ENCODE measurements at places on chromosomes 13 and 19.
A peak's percentile ranks its signal among the peaks of the same experiment; 100 is the strongest.

DNA sequence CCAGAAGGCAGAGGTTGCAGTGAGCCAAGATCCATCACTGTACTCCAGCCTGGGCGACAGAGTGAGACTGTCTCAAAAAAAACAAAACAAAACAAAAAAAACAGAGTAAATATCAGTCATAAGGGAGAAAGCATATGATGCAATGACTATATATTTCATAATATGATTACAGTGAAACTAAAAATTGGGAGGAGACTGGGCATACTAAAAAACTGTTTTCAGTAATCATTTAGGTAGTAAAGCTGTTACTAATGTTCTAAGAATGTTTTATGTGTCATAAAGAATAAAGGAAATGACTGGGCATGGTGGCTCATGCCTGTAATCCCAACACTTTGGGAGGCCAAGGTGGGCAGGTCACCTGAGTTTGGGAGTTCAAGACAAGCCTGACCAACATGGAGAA lies 15.9 kb downstream of the ZNF573 start:
- DNase-seq: no peak

DNA sequence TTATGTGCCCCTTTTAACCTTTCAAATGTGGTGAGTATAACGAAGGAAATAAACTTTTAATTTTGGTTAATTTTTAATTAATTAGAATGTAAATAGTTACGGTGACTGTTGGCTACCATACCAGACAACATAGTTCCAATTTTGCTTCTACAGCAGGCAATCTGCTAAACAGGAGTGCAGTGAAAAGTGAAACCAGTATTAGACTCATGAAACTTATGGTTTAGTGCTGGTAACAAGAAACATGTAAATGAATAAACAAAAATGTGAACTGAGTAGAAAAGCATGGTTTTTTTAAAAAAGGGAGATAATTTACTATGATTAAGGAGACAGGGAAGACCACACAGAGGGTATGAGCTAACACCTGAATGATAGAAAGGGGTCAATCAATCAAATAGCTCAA lies 478.4 kb downstream of the PCDH9 start:
- no peak for DNase-seq

GRCh38 chr19:5955636-5955935 lies 22.4 kb downstream of the RANBP3 start:
- no peak for DNase-seq

DNA sequence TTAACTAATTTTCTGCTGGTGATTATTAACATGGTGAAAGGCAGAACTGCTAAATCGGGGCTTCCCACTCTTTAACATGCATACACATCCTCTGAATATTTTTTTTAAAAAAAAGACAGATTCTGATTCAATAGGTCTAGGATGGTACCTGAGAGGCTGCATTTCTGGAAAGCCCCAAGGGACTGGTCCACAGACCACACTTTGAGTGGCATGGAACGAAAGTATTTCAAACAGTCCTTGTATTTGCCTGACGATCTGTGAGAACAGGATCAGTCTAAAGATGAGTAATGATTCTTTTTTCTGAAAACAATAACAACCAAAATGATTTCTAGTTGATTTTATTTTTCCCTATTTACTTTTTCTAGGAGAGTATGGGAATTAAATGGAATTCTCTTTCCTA lies 16.7 kb upstream of the SPART start:
- DNase-seq: no peak

GRCh38 chr13:67045357-67045756 lies 184.8 kb downstream of the PCDH9 start:
- DNase-seq: no peak

DNA sequence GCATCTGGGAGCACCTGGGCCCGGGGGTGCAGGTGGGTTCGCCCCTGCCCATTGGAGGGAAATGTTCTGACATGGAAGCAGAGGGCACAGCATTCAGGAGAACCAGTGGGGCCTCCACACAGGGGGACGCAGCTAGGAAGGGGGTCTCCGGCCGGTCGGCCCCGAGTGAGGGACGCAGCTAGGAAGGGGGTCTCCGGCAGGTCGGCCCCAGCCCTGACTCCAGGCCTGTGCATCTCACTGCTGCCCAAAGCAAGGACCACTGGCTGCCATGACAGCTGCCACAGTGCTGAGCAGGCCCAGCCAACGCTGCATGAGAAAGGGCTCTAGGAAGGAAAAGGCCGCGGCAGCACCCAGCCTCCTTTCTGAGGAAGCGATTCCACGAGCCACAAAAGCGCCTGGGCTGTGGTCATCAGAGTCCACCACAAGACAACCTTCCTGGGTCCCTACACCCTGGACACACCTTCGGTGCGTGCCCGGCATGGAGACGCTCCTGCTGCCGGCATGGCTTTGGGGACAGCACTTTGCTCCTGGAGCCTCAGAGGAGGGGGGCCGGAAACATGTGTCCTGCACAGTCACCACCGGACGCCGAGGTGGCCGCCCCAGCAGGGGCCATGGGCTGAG lies 9.7 kb downstream of the RASA3 start:
- no peak for DNase-seq

DNA sequence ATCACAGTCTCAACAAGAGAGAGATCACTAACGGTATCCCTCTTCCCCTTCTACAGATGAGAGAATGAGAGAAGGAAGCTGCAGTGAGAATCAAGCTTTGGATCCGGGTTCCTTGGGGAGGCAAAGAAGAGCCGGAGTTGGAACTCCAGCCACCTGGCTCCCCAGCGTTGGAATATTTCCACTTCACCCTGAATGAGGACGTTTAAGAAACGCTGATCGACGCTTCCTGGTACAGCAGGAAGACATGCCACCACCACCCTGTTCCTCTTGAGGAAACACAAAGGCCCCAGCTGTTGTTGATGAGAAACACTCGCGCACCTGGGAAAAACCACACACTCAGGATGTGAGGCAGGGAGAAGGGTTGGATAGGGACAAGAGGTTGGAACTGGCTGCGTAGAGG lies 11.3 kb upstream of the CACNG8 start:
- DNase-seq: no peak

DNA sequence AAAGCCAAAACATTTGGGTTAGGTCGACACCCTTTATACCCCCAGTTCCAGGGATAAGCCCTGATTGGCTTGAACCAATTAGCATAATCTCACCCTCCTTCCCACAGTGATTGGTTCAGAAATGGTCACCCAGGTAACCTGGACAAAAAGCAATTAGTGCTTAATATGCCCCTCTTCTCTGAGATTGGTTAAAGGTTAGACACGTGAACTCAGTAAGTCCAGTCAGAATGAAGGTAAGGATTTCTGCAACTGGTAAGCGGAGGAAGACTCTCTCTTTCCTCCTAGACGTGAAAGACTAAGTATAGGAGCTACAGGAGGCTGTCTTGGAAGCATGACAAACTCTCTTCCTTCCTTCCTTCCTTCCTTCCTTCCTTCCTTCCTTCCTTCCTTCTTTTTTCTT lies 1.3 kb upstream of the PNMA8C start:
- no peak for DNase-seq

- DNase-seq: peak; percentile 55
Measured at GRCh38 chr13:106530171-106530851, 5.2 kb downstream of the EFNB2 start.

DNA sequence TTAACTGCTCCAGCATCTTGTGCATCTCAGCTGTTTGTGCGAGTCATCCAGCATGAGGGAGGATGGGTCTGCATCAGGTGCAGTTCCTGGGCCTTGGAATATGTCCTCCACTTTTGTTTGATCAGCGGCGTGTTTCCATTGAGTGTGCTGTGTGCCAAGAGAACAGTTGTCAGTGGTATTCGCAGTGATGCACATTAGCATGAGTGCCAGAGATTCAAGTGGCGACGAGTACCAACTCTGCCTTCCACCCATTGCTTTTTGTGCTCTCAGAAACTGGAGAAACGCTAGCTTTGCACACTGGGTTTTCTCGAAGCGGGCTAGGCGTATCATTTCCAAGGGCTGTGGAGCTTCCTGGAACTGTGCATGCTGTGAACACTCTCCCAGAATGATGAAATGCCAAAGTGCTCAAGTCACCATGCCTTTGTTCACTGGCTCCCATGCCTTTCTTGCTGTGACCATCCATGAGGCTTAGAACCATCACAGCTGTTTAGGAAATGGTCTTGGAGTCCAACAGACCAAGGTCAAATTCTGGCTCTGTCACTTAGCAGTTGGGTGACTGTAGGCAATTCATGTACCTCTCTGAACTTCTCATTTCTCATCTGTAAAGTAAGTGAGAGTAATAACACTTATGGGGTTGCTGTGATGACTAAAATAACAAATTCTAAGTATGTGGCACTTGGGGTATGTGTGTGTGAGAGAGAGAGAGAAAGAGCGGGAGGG lies 18.4 kb downstream of the LRCH1 start:
- no peak for DNase-seq

DNA sequence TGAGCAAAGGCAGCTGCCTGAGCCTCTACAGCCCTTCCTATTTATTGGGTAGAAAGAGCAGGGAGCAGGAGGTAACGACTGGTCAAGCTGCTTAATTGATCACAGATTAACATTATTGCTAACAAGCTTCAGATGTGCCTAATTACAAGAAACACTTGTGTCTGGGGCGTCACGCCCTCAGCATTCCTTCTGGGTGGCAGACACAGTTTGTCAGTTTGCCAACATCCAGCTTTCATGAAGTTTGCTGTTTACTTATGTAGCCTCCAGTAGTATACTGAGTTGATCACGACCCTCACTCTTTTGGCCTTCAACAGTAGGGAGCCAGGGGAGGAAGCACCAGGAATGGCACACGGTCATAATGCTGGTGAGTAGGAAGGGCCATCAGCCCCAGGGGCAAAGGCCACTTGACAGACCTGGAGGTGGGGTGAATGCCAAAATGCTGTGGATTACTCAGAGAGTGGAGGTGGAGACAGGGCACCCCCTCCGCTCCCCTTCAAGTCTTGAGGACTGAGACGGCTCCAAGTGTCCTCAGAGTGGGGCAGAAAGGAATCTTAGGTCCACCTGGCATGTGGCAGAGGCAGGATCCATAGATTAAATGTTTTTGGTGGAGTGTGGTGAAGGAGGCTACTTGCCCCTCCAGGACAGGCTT lies 34.9 kb upstream of the PSPC1 start:
- DNase-seq: no peak

- peak; percentile 47 for DNase-seq
Measured at GRCh38 chr13:103187721-103188156, 121.5 kb upstream of the SLC10A2 start.

DNA sequence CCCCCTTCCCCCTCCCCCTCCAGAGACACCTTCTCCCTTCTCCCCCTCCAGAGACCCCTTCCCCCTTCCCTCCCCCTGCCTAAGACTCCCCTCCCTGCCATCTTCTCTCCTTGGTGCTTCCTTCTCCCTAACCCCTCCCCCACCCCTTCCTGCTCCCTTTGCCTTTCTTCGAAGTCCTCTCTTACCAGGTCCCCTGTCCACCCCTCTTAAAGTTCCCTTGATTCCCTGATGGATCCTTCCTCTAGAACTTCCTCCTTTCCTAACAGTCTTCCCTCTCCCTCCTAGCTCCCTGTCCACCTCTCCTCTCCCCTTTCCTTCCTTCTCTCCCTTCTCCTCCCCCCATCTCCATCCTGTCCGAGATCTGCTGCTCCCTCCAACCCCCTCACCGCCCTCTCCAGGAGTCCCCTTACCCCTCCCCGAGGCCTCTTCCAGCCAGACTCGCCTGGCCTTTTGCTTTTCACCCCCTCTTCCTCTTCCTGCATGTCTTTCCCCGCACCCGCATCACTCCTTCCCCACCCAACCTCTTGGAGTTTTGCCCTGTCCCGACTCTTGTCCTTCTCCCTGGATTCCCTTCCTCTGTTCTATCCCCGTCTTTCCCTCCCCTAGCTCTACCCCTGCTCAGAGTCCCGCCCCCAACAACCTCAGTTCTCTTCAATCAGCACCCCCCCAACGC lies 3.1 kb downstream of the TNFSF9 start:
- no peak for DNase-seq

GRCh38 chr13:114045113-114045735 lies 71.3 kb upstream of the C13orf46 start:
- no peak for DNase-seq

DNA sequence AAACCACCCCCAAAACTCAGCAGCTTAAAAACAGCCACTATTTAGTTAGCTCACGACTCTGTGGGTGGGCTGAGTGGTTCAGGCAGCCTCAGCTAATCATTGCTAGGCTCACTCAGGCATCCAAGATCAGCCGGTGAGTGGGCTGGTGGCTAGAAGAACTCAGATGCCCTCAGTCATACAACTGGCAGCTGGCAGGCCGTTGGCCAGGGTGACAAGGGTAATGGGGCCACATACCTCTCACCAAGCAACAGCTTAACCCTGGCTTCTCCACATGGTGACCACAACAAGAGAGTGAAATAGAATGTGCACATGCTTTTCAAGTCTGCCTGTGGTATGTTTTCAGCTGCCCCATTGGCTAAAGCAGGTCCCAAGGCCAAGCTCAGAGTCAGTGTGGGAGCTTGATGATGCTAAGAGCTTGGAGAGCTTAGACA lies 435.4 kb upstream of the TSHZ3 start:
- peak; percentile 39 for DNase-seq

- DNase-seq: no peak
Measured at GRCh38 chr13:100648354-100648753, 26.2 kb downstream of the TMTC4 start.

DNA sequence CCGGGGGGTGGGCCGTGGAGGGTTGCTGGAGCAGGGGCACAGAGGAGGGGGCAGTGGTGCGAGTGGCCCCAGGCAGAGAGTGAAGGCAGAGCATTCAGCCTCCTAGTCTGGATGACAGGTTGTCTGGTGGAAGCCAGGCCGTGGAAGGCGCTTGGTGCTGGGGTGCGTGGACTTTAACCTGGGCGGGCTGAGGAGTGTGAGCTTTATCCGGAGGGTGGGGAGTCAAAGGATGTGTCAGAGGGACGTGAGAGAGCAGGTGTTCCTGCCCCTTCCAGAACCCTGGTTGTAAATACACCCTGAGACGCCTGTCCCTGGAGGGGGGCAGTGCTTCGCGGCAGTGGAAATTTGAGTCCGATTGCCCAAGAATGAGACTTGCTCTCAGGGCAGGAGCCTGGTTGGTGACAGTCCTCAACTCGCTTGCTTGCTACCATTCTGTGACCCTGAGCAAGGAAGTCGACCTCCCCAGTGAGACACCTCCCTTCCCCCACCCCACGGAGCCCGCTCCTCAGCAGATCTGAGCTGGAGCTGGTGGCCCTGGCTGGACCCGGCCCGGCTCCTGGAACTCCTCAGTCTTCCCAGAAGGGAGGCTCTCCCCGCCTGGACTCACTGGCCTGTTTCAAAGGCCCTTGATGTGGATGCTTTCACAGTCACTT lies 2.3 kb downstream of the SPPL2B start:
- no peak for DNase-seq

- DNase-seq: peak; percentile 23
Measured at GRCh38 chr13:27825072-27825471, 32.8 kb downstream of the GSX1 start.

DNA sequence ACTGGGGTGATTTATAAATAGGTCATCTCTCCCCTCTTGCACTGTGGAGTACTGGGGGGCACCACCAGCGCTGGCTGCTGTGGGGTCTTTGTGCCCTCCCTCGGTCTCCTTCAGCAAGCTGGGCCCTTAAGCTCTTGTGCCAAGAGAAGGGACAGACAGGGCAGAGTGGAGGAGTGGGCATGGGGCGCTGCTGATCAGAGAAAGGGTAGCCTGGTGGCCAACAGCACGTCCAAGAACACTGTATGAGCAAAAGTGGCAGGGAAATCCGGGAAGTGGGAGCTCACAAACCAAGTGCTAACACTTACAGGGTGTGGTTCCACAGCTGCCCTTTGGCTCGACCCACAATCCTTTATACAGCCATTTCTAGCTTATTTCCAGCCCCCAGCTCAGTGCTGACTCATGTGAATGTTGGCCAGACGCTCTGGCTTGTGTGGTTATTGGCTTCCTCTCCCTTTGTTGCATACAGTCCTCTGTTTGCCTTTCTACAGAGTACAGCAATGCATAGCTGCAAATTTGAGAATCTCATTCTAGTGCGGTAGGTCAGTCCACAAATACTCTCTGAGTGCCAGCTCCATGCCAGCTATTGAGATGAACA lies 298.8 kb downstream of the SHISA2 start:
- DNase-seq: no peak

Data from neural progenitor cell (in vitro differentiated cells).